ENCODE measurements at places on chromosomes 6 and 20.

DNA sequence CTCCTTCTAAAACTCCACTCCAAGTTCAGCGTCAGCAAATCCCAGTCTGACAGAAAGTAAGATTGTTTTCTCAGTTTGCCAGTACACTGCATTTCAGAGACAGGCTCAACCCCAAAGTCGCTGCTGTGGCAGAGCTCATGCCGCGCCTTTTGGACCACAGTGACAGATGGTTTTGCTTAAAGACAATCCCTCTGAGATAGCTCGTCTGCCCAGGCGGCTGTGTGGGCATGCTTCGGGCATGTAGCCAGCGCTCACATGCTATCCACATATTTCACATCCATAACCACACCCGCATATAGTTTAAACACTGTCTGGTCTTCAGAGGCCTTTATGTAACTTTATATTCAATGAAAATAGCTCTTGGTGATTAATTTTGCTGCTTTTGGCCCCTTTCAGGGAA, 14.7 kb upstream of the PXDC1 start:
- no peak for DNase-seq

GRCh38 chr6:90025523-90026061, 131.3 kb downstream of the GJA10 start:
- DNase-seq = no peak

GRCh38 chr20:9453201-9453600, 61.2 kb upstream of the LAMP5 start:
- DNase-seq = no peak

DNA sequence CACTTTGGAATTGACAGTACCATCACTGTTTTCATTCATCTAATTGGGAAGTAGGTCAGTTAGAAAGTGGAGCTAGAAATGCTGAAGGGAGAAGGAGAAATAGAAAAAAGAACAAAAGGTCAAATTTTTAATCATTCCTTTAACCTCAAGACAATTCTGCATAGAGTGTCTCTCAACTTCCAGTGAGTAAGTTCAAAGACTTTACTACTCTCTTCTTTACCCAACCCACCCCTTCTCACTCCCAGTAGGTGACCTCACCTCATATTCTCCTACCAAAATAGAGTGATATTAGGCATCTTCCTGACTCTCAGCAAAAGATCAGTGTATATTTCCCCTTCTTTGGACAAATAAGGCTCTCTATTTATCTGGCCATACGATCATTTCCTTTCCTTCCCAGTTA, 340.0 kb upstream of the JAG1 start:
- DNase-seq = no peak

DNA sequence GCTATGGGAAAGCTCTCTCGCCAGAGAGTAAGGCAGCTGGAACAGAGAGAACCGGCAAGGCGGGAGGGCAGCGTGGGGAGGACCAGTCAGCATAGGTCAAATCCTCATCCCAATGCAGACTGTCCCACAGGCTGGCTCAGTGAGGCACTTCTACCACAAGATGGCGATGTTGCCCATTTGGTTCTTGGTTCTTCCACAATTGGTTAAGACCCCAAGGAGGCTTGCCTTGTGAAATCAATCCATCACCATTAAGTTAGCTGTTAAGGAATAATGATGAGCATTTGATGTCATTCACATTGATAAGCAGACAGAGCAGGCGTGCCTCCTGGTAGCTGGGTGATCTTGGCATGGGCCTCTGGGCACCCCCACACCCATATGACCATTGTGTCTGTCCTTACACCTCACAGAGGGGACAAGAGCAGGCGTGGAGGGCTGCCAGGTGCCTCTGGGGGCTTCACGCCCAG, 2.4 kb downstream of the CSTL1 start:
- peak; percentile 82 for DNase-seq

DNA sequence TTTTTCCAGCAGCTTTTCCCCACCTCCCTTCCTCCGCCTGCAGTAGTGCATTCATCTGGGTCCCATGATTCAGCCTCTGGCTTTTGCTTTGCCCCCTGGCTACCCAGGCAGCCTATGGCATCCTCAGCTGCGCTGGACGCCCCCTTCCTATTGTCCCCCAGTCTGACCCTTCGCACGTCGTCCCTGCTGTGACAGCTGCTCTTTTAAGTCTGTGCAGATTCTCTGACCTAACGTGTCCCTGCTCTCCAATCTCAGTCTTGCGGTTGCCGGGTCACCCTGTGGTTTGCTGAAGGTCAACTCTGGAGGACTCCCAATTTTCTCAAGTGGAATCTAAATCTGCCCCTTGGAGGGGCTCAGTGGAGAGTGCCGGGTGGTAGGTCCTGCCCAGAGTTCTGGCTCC, 294.3 kb downstream of the CDC5L start:
- DNase-seq = no peak

GRCh38 chr20:44532981-44533331, 11.1 kb upstream of the SERINC3 start:
- no peak for DNase-seq

- DNase-seq = no peak
Observed at GRCh38 chr6:32954986-32955802, 2.3 kb upstream of the HLA-DMA start.

DNA sequence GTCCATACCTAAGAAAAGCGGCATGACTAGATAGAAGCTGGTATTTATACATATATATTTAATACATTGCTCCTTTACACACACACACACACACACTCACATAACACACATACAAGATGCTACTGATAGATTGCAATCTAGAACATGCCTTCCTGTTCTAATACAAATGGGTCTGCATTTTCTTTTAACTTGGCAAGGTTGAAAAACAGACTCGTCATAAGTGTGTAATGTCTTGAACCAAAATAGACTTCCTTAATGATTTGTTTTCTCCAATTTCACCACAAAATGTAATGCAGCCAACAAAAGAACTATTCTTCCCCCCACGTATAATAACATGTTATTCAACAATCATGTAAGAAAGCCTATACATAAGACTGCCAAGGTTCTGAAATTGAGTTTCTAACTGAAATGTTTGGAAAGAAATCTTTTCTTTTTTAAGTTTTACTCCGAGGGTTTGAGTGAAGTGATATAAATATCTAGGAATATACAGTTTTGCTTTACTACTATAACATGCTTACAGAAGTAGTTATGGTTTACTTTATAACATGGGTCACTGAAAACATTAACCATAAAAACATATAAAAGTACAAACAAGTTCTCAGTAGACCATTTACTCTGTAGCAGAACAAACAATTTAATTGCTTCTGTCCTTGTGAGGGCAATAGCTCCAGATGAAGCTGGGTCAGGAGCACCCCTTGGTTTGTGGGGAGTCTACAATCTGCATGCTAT, 207.5 kb downstream of the FOXC1 start:
- no peak for DNase-seq

GRCh38 chr6:20876036-20876435, 341.8 kb downstream of the CDKAL1 start:
- DNase-seq = no peak

- no peak for DNase-seq
Observed at GRCh38 chr20:50721881-50722281, 9.5 kb upstream of the PARD6B start.

GRCh38 chr6:43481591-43482236, 4.3 kb downstream of the TJAP1 start:
- DNase-seq = no peak

DNA sequence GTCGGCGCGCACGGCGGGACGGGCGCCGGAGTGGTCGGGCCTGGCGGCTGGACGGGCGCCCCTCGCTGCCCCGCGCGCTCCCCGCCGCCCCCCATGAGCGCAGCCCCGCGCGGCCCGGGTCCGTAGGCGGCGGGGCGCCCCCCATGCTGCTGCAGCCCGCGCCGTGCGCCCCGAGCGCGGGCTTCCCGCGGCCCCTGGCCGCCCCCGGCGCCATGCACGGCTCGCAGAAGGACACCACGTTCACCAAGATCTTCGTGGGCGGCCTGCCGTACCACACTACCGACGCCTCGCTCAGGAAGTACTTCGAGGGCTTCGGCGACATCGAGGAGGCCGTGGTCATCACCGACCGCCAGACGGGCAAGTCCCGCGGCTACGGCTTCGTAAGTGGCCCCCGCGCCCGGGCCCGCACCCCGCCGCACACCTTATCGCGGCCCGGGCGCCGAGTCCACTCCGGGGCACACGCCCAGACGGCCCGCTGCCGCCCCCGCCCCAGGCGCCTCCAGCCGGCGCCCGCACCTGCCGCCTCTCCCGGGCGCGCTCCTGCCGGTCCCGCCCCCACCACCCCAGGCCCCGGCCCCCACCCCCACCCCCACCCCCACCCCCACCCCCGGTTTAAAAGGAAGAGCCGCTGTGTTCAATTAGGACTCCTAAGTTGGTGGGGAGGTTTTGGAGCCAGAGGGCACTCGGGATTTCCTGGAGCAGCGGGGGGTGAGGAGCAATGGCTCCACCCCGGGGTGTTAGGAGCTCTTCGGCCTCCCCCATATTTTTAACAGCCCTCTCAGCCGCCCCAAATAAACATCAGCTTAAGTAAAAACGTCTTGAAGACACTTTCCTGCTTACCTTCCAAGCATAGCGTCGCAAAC, 474 bp downstream of the RBM38 start:
- DNase-seq = peak; percentile 51

- DNase-seq = peak; percentile 16
Observed at GRCh38 chr6:71982389-71982788, 96.0 kb downstream of the RIMS1 start.

- DNase-seq = no peak
Observed at GRCh38 chr6:85186546-85187175, 263.2 kb upstream of the NT5E start.

DNA sequence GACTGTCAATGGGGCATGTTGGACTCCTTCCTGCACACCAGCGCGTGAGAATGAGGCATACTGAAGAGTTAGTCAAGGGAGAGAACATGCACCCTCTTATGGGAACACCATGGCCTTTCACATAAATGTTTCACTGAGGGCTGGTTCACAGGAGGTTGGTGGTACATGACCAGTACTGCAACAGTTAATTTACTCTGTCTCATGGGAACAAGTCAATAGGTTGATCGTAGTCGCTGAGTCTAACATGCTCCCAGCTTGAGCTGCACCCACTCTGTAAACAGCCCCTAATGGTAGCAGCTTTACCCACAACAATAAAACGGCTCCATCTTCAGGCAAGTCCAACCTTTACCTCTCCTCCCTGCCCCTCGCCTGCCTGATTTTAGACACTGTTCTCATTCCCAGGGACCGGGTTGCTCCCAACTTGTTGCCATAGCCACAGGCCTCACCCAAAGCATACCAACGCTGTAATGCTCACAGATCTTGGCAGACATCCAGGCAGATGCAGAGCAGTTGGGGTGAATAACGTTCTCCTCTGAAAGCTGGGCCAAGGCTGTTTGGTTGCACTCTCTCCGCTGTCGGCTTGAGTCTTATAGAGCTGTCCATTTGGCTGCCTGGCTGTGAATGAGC, 111.3 kb downstream of the LY86 start:
- no peak for DNase-seq

GRCh38 chr6:127879685-127880084, 21.2 kb downstream of the THEMIS start:
- DNase-seq = no peak

DNA sequence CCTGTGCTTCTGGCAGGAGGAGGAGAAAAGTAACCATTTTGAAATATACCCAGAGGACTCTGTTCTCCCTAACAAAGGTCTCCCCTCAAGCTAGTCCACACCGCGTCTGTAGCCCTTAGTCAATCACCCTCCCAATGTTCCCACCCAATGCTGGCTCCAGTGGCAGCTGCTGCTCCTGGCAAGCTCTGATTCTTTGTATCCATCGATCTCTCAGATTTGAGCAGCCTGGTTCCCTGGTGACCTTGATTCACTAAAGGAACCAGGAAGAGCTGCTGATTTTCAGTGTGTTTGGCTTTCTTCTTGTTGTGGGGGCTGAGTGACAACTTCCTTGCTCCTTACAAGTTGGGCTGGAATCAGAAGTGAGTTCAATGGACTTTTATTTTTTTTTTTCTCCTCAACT, 68.5 kb downstream of the FOXC1 start:
- DNase-seq = no peak

- no peak for DNase-seq
Observed at GRCh38 chr6:4786996-4787395, 10.8 kb downstream of the CDYL start.

GRCh38 chr6:170041526-170041925, 249.4 kb downstream of the DLL1 start:
- DNase-seq = no peak

DNA sequence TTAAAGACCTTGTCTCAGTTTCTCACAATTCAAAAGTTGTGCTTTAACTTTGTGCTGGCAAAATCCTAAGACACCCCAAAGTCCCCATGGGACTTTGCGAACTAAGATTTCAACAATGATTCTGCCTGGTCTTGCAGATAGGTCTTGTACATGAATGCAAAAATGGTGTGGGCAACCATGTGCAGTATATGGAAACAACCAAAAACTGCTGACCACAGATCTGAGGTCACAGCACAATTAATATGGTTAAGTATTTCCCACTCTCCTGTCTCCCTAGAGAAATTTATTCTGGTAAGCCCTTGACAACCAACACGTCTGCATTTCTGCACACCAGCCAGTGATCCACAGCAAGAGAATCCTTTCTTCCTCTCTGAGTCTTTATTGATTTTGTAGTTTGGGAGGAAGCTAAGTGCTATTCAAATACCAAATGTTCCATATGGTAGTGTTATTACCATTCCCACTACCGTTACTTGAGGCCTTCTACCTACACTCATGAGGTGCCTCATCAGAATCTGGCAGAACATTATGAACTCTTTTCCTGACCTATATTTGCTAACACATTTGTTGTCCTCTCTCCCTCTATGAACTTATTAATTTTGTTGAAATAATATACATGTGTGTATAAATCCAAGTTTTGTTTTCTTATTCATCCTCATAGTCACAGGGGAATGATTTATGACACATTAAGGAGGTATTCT, 178.7 kb downstream of the ATXN1 start:
- DNase-seq = no peak

DNA sequence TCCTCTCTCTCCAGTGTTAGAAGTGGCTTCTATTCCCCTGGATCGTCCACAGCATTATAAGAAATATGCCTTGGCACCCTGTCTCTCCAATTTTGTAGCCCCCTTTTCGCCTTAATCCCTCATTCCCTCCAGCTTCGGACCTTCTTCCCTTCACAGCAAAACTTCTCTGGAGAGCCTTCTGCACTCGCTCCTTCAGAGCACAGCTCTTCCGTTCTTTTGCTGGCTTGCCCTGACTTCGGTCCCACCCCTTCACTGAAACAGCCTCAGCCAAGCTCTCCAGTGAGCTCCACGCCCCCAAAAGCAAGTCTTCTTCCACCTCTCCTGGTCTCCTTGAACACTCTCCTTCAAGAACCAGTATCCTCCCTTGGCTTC, 134.7 kb upstream of the RNF24 start:
- DNase-seq = no peak

DNA sequence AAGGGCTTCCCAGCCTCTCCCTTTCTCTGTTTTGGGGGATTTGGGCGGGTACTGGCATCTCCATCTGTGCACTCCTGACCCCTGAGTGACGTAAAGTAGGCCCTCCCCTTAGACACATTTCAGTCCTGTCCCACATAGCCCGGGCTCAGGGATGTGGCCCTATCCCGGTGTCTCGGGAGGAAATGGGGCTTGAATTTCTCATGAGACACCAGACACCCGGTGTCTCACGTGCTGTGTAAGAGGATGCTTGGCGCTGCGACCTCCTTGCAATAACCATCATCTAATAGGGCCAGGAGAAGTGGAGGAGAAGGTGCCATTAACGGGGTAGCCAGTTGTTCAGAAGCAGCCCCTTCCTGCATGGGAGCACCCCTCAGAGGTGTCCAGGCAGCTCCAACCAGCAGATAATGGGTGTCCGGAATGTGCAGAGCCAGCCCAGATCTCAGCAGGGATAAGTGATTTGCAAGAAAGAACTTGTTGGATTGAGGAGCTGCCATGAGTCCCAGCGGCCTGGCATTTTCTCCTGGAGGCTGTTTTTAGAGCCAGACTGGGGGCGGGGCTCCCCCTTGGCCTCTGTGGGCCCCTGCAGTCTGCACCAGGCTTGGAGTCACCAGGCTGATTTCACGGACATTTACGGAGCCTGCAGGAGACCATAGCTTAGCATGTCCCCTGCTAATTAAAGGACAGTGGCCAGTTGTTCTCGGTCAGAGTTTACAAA, 372.0 kb downstream of the PREX1 start:
- no peak for DNase-seq
